ENCODE measurements at places on chromosomes 2 and 18.

GRCh38 chr2:177619461-177619860 is 226.9 kb downstream of the AGPS start:
- DNase-seq, result no peak

DNA sequence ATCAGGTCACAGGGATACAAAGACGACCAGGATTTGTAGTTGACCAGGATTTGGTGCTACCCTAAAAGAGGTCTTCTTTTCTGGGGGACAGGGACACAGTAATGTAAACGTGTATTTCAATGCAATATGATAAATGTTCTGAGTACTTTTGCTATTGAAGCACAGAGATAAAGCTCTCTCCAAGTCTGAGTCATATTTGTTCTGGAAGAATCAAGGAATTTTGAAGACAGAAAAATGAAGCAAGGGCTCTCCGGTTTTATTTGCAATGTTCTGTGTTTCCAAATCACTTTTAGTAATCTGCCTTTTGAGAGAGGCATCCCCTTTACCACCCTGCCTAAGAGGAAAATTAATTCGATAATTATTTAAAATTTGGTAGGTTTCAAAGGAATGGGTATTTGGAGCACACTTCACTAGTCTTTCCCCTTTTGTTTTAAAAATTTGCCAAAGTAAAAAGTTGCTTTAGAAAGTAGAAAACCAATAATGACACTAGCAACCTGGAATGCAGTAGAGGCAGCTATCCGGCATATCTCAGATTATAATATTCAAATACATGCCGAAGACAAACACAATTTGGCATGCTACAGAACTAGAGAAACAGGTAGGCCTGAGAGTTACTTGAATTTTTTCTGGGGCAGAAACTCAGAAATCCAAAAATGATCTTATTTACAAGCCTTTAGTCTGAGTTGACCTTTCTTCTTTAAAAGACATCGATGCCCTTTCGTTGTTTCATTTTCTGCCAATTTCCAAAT is 82.7 kb downstream of the MREG start:
- DNase-seq, result peak; percentile 30

DNA sequence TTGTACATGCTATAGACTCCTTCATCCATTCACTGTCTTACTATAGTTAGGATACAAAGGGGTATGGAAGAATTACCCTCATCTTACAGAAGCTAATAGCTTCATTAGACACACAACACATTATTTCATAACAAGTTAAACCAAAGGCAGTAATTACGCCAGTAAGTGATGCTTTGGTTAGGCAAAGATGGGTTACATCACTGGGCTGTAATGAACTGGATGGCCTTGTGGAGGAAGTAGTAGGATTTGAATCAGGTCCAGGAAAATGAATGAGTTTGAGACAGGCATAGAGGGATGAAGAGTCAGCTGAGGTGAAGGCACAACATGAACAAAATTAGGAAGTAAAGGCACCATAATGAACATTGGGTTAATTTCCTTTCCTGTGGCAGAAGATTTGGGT is 80.1 kb downstream of the SOCS6 start:
- DNase-seq, result no peak

GRCh38 chr18:43485545-43485963 is 208.3 kb upstream of the SYT4 start:
- DNase-seq, result no peak

DNA sequence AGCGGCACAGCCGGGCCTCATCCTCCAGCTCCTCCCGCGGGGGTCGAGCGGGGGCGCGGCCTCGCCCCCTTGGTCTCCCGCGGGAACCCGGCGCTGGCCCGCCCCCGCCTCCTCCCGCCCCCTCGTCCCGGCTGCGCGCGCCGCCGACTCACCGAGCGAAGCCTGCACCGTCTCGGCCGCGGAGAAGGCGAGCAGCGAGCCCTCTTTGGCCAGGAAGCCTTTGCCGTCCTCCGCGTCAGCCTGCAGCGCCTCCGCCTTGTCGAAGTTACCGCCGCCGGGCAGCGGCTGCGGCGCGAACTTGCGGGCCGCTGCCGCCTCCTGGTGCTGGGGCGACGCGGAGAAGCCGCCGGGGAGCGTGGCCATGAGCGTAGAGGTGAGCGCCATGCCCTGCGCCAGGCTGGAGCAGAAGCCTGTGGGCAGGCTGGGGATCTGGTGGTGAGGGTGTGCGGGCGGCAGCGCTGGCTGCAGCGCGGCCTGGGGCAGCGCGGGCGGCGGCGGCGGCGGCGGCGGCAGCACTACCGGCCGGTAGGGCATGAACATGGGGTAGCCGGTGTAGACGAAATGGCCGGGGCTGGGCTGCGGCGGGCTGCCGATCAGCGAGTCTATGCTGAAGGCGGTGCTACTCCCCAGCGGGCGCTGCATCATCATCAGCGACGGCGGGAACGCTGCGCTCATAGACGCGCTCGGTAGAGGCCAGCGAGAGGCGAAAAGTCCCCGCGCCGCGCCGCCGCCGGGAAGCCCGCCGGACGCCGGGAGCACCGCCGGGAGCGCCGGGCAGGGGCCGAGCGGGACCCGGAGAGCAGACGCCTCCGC is 683 bp downstream of the GBX2 start:
- no peak for DNase-seq

DNA sequence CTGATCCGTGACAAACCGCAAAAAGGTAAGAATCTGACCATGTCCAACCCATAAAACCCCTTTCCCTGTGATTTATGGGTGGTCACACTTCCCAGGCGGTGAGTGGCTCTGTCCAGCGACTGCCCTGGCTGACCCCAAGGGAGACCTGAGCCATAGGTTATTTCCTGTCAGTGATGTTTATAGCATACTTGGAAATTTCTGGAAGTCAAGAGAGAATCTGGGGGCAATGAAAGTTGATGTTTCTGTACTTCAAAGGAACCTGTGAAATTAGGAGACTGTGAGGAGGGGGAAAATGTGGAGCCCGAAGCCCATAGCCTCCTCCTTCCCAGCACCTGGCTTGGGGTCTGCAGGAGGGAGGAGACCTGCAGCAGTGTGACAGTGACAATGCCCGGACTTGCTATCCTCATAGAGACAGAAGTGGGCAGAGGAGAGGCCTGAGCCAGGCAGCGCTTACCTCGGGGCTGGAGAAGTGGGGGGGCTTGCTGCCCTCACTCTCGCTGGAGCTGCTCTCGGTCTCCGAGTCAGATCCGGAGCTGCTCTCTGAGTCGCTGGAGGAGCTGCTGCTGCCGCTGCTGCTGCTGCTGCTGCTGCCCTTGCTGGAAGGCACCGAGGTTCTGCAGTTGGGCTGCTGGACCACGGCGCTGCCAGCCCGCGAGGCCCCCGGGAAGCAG is 111.3 kb upstream of the REV1 start:
- DNase-seq, result no peak

GRCh38 chr2:54656863-54657262 is 66.6 kb upstream of the EML6 start:
- no peak for DNase-seq

DNA sequence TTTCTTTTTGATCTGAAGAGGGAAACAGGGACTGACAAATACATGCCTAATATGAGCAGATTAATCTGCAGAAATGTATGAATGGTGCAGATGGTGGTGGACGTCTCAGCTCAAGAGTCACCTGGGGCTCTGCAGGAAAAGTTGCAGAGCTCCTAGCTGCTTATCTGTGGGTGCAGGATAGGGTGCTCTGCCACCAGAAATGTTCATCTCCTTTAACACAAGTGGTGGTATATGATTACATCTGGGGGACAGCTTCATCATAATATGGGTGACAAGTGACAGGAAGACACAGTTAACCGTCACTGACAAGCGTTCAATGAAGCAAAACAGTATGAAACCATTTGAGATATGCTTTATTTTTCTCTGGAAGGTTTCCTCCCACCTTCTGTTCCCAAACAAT is 121.2 kb upstream of the LINC00305 start:
- DNase-seq, result no peak

DNA sequence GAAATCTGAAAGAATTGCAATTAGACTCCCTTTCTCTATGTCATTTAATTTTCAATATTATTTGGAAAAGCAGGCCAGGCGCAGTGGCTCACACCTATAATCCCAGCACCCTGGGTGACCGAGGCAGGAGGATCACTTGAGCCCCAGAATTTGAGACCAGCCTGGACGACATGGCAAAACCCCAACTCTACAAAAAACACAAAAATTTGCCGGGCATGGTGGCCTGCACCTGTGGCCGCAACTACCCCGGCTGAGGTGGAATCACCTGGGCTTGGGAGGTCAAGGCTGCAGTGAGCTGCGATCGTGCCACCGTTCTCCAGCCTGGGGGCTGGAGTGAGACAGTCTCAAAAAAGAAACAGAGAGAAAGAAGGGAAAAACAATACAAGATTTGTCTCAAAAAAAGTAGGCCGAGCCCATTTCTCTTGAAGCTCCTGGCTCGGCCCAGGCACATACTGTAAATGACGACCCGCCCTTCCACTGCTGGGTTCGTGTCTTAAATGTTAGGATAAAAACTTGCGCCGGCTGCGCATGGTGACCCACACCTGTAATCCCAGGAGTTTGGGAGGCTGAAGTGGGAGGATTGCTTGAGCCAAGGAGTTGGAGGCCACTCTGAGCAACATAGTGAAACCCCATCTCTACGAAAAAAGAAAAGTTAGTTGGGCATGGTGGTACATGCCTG is 31.1 kb upstream of the GPC1 start:
- DNase-seq, result no peak

- DNase-seq, result no peak
Observed at GRCh38 chr18:40152859-40153258, 1802.2 kb upstream of the PIK3C3 start.

DNA sequence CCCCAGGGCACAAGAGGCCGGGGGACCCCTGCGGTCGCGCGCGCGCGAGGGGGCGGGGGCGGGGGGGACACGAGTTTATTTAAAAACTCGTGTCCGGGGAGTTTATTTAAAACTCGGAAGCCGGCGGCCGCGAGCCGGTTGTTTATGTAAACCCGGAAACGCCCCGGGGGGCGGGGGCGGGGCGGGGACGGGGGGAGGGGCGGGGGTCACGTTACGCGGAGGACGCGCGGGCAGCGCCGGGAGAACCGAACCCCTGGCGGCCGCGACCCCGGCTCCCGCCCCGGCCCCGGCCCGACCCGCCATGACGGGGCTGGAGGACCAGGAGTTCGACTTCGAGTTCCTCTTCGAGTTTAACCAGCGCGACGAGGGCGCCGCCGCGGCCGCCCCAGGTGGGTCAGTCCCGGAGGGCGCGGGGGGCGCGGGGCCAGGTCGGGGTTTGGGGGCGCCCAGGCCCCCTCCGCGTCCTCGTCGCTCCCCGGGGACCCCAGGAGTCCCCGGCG is 4.4 kb downstream of the NFATC1 start:
- no peak for DNase-seq

DNA sequence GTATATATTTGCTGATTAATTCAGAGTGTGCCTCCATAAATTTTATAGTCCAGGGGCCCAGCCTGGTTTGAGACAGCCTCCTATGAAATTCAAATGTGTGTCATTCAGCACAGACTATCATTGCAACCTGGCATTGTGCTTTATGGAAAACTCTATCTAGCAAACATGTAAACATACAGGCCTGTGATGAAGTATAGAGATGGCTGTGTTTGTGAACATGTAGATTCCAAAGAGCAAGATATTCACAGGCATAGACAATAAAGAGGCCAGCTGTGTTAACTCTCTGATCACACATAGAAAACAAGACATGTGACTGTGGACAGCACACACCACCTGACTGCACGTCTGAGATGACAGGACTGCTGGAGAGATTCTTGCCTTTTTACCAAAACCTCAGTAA is 297.9 kb downstream of the EN1 start:
- DNase-seq, result no peak

GRCh38 chr2:158602027-158602426 is 145.3 kb downstream of the PKP4 start:
- DNase-seq, result no peak
